ENCODE measurements at places on chromosomes 7 and 10.

DNA sequence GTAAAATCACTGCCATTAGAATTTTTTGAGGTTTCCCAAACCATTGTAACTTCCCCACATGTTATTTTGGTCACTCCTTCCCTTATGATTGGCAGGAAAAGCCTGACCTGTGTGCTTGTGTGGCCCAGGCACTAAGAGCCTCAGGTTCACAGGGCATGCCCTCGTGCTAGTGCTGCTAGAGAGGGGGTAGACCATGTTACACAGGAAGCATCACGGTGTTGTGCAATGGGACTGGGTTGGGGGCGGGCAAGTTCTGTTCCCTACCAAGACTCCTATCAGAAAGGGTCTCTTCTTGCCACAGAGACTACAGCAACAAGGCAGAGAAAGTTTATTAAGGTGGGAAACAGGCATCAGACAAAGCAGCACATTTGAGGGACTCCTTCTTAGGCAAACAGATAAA, 32.2 kb downstream of the LSM5 start:
- DNase-seq = no peak

DNA sequence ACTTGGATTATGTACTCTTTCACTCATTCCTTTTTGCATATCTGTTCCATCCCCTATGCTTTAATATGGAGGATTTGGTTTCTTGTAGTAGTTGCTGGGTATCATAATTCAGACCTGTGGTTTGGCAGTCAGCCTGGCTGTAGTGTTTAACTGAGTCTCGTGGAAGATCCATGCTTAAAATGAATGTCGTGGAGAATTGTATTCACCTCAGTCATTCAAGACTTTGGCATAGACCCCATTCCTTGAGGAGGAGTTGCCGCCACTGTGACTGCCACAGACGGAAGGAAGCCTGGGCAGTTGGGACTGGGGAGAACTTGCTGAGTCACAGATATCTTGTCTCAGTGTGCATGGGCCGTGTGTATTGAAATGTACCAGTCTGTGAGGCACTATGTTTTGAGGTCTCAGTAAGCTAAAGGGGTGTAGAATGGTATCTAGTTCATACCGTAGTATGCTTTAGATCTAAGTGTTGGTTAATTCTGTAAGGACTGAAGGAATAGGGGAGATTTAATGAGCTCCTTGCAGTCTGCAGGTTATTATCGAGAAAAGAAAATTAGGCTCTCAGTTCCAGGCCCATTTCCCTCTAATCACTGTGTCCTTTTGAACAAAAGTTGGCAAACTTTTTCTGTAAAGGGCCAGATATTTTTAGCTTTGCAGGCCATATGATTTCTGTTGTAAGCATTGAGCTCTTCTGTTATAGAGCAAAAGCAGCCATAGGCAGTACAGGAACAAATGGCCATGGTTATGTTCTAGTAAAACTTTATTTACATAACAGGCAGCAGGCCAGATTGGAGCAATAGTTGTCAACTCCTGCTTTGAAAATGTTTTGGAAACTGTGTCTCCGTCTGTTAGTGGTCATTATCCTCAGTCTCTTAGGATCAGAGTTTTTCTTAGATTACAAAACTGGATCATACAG, 76.8 kb downstream of the TPST1 start:
- DNase-seq = no peak

DNA sequence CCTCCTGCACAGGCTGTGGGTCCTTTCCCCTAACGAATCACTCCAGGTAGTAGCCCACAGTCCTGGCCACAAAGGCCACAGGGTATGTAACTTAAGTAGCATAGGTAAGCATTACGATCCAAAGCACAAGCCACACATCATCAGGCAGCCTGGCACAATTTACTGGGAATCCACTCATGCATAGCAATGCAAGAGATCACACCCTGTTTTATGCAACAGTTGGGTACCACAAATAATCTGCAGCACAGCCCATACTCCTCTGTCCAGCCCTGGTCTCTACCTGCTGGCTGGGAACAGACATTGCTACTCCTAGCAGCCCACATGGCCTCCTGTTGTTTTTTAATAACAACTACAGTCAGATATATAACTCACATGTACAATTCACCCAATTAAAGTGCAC, 34.3 kb downstream of the SRPK2 start:
- no peak for DNase-seq

GRCh38 chr10:47286591-47287315, 13.2 kb upstream of the GDF10 start:
- DNase-seq = no peak

DNA sequence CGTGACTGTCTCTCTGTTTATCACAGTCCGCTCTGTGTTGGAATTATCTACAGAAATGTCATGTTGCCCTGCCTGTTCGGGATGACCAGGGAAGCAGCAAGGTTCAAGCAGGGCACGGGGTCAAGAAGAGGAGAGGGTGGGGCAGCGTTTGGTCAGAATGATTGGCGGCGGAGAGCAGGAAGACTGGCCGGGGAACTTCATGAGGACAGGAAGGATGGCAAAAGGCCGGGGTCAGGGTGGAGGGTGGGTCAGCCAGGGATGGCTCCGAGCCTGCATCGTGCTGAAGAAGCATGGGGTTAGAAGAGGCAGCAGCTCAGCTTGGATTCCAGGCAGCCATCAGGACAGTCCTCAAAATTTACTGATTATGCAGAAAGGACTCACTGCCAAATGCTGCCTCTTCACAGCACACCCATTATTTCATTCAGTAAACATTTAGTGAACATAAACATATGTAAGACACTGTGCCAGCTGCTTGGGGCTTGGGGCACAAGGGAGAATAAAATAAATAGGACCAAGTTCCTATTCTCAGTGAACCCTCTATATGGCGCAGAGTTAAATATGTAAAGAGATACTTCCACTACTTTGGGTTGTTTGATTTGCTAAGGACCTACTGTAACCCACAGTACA, 42.8 kb downstream of the WNT2 start:
- DNase-seq = no peak

GRCh38 chr7:7522421-7522820, 13.3 kb downstream of the COL28A1 start:
- DNase-seq = no peak

- DNase-seq = no peak
Observed at GRCh38 chr10:121889212-121889611, 38.6 kb downstream of the ATE1 start.

GRCh38 chr10:88505680-88506215, 77.4 kb downstream of the RNLS start:
- DNase-seq = peak; percentile 57

GRCh38 chr7:22268884-22269421, 88.0 kb downstream of the RAPGEF5 start:
- no peak for DNase-seq

DNA sequence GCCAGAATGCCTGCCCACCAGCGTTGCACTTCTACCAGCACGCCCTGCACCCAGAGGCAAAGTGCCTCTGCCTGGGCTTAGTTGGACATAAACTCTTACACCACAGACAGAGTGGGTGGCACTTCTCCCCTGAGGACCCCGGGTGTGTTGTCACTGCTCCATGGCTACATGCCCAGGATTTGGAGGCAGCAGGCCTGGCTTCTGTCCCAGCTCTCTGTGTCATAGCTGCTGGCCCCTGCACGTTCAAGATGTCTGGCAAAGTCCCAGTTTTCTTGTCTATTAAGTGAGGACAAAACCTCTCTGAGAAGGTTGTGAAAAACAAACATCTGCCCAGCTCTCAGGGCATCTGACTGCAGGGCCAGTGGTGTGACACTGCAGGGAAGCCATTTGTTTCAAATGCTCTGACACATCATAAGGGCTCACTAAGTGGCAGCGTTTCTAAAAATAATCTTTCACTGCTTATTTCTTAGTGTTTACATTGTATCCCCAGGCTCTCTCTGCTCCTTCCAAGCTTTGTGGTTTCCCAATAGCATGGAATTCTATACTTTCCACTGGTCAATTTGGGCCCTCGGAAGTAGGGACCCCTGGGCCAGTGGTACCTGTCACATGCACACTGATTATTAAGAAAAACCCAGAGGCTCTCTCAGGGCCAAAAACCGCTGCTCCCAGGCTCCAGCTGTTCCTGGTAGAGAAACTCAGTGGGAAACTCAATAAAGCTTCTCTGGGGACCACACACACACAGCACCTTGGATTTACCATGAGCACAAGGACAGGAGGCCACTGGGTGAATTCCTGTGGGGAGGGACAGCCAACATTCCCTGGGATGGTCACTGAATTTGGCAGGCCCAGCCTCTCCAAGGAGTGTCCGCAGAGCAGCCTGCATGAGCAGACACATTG, 86.2 kb upstream of the ANLN start:
- DNase-seq = no peak

GRCh38 chr10:112278871-112279270, 4.3 kb upstream of the TECTB start:
- DNase-seq = no peak

DNA sequence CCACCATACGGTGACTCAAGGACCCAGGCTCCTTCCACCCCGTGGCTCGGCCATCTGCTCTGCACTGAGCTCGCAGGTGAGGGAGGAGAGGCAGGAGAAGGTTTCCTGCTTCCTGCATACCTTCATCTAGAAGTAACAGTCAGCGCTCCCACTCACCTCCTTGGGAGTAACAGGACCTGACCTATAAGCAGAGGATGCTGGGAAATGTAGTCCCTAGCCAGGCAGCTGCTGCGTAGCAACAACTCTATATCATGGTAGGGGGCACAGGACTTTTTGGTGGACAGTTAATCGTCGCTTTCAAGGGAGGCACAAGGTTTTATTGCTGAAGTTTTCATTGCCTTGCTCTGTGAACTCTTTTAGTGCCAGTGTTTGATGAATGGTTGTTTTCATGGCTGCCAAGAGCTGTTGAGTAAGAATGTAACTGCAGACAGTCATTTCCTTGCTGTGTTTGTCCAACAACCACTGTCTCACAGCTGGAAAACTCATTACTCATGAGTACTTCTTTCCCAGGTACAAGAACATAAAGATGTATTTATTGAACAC, 10.2 kb upstream of the ZFYVE27 start:
- peak; percentile 88 for DNase-seq

DNA sequence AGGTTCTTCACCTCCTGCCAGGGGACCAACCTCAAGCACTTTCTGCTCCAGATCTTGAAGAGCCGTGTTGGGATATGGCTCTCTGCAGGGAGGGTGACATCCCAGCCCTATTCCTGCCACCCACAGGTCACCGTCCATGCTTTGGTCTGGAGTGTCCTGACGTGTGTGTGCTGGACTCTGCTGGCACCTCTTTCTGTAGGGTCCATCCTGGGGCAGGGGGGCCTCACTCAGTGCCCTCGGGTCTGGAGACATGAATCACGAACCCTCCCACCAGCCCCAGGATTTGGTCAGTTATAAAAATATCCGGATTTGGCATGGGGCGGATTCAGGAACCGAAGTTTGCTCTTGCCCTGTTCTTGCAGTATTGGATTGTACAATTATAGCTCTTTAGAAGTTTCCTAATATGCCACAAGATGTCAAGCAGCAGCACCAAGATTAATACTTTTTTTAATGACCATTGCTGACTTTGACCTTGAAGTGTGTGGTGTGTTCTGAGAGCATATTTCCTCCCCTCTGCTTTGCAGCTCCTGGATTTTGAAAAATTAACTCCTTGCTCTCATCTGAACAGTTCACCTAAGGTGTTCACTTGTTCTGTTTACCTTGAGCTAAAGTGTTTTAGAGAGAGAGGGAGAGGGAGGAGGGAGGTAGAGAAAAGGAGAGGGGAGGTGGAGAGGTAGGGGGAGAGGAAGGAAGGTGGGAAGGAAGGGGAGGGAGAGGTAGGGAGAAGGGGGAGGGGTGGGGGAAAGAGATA, 95.4 kb upstream of the SHH start:
- no peak for DNase-seq

DNA sequence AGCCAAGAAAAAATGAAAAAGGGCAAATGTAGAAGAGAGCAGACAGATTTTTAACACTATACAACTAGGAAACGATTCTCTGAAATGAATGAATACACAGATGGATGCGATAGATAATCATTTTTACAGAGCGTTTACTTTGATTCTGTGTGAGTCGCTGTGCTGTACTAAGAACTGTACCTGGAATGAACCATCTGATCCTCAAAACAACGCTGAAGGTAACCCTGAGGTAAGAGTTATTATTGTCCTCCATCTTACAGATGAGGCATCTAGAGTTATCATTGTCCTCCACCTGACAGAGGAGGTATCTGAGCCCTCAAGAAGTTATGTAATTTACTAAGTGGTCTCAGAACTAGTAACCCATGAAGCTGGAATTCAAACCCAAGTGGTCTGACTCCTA, 80.2 kb downstream of the CHCHD3 start:
- no peak for DNase-seq

DNA sequence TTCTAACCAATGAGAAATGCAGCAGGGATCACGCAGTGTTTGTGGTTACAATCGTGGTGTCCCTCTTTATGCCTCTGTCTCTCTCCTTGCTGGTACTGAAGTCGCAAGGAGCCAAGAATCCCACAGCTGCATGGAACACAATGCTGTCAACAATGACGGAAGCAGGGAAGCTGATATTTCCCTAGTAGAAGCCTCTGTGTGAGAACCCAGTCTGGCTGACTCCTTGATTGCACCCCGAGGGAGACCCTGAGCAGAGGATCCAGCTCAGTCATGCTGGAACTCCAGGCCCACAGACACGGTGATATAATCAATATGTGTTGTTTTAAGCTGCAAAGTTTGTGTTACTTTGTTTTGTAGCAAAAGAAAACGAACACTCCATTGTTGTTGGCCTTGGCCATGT, 677.9 kb downstream of the PARD3 start:
- DNase-seq = no peak

GRCh38 chr7:4138866-4139265, 543.2 kb upstream of the FOXK1 start:
- no peak for DNase-seq

DNA sequence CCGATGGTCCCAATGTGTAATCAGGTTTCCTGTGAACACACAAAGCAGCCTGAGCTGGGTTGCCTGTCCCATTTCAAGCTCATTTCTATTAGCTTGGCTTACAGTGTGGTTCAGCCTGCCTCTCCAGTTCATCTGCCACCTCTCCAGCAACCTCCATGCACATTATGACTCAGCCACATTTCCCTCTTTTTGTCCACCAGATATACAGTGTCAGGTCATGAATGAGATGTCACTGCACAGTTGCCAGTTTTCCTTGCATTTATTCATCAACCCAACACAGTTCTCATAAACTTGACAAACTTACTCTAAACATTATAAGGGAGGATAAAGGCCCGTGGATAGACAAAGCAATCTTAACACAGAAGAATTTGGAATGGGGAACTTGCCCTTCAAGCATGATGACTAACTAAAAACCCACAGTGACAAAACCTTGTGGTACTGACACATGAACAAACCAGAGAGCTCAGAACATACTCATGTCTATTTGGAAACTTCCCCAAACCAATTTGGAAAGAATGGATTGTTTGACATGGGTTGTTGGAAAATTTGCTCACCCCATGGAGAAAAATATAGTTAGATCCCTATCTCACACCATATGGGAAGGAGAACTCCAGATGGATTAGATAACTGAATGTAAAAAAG, 2.5 kb upstream of the CFAP58 start:
- DNase-seq = no peak

DNA sequence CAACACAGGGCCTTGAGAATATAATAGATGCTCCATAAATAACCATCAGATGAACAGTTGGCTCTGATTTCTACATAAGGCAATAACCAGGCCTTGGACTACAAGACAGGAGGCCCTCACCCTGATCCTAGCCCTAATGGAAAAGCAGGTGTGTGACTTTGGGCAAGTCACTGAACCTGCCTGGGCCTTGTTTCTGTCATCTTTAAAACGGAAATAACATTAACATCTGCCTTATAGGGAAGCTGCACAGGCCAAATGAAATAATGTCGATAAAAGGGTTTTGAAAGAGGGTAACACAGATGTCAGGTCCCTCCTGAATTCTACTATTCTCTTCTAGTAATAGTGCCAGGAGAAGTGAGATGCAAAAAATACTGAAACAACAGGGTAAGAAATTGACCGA, 20.7 kb downstream of the PIK3AP1 start:
- DNase-seq = no peak

Measured in H9 (cell line).